Pons (tissue), 1 donor: ENCODE measurements at places on chromosomes 6 and 20.

DNA sequence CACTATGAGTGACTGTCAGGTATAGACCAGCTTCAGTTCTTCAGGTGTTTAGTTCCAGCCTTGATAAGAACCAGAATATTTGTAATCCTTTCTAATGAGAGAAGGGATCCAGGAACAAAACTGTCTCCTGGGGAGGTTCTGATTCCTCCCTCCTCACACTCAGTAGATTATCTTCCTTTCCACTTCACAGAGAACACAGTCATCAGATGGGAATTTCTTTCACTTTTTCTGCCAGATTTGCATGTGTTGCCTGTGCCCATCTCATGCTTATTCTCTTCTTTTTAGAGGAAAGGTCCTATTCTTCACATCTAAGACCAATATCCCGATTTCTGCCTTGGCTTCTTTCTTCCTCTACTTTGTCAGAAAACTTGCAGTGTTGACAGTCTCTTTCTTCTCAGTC is 50.8 kb downstream of the CD109 start:
- no peak for DNase-seq

GRCh38 chr6:100281471-100281901 is 183.2 kb downstream of the SIM1 start:
- peak; percentile 8 for DNase-seq

GRCh38 chr6:52210227-52210626 is 24.1 kb downstream of the IL17A start:
- DNase-seq = no peak

DNA sequence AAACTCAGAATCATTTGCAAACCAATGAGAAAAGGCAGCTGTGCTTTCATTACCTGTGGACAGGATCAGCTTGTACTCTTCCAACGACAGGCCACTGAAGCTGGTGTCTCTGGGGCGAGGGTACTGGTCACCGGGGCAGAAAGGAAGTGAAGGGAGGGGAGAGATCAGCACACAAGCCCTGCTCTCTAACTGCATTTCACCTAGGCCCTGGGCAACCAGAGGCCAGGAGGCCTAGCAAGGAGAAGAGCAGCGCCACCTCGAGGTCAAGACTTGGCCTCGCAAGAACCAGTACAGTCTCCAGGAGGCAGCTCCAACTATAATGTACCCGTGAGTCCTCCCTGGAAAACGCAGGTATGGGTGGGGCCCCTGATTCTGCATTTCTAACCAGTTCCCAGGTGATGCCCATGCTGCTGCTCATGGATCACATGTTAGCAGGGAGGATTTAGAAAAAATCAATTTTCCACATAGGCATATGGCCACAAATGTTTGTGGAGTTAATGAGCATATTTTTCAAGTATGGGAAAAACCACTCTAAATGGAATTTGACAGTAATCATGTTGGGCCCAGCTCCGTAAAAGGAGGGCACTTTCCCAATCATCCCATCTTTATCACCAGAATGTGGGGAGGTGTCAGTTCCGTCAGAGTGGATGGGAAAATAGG is 11.0 kb downstream of the UQCC2 start:
- peak; percentile 50 for DNase-seq

DNA sequence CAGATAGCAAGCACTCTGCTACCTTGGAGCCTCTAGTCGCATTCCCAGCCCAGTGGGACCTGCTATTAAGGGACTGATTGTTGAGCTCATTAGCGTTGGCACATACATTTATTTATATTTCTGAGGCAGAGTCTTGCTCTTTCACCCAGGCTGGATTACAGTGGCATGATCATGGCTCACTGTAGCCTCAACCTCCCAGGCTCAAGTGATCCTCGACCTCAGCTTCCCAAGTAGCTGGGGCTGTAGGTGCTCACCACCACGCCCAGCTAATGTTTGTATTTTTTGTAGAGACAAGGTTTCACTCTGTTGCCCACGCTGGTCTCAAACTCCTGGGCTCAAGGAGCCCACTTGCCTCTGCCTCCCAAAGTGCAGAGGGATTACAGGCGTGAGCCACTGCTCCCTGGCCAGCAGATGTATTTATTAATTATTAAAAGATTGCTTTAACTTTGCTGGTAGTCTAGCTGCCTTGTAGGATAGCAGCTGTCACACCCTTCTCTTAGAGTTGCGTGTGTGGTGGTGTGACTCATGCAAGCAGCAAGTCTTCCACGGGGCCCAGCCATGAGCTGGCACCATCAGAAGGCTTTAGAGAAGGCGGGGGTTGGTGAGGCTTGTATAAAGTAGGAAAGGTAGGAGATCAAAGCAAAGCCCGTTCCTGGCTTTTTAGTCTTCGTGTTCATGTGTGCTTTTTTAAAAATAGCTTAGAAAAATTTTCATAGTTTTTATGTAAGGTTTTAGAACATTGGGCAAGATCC is 16.5 kb downstream of the ACTR5 start:
- no peak for DNase-seq

GRCh38 chr6:31383149-31383548 is 20.2 kb upstream of the MICA start:
- DNase-seq = no peak

DNA sequence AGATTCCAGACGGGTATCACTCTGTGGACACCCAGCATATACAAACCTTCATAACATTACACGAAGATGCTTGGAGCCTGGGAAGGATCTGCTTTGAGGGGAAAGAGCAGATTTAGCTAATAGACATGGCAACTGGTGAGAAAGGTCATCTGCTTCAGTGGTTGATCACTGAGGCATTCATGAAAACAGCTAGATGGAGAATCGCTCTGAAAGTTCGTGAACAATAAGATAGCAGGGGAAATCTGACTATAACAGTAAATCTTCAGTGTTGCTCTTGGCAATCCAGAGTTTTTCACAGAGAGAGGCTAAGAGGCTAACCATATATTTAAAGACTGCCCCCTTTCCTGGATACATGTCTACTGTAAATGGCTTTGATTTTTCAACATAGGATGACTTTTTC is 245.3 kb downstream of the FARS2 start:
- DNase-seq = no peak

- no peak for DNase-seq
These were observed 102.7 kb downstream of the FOXC1 start for GRCh38 chr6:1712451-1712850.
